ENCODE measurements at places on chromosomes 16 and 17. TPM values are rescaled to one million over a fixed set of nuclear protein-coding genes. Genes with fewer than 3 reads are reported as not detected.
A peak's percentile ranks its signal among the peaks of the same experiment; 100 is the strongest.

DNA sequence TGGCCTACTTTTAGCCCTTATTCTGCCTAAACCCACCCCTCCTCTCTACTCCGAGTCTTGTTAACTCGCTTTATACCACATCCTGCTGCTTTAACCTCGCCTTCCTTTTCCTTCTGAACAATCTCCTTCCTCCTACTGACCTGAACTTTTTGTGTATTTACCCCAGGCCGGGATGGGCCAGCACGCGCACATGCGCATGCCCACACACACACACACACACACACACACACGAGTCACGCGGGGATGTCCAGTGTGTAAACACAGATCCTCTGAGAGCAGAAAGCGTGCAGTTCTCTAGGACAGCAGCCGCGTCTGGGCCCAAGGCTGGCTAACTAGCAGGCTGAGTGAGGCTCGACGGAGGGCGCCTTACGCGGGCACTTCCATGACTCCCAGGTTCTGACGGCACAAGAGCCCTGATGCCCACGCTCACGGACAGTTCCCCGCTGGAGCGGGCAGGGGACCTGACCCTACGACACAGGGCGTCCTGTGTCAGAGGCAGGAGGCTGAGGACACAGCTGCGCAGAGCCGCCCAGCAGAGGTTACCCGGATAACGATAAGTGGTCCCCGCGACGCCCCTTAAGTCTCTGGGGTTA lies 610 bp downstream of the PIK3R5 start:
- no peak for DNase-seq

GRCh38 chr16:59758848-59759247 lies 1024.7 kb upstream of the GOT2 start:
- DNase-seq, result no peak

GRCh38 chr16:85627526-85628264 lies 14.6 kb downstream of the GSE1 start:
- DNase-seq, result no peak

GRCh38 chr16:58332997-58333700 lies 38.3 kb upstream of the PRSS54 start:
- DNase-seq, result no peak

GRCh38 chr16:15857724-15858560 lies 1.1 kb upstream of the MYH11 start:
- peak; percentile 86 for DNase-seq

DNA sequence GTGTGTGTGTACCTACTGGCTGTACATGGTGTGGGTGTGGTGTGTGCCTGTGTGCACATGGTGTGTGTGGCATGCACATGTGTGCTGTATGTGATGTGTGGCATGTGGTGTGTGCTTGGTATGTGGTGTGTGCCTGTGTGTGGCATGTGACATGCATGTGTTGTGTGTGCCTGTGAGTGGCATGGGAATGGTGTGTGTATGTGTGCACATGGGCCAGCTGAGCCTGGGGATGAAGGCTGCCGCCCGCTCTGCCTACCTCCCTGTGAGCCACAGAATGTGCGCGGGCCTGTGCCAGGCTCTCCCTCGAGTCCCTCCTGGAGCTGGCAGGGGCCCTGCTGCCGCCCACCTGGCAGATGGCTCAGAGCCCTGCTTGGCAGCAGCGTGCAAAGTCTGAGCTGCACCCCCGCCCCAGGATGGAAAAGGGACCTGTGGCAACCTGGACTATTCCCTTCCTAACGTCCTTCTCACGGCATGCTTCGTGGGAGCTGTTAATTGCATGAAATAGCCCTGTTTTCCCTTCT lies 9.3 kb downstream of the PRSS27 start:
- no peak for DNase-seq

GRCh38 chr16:65867276-65867960 lies 499.1 kb upstream of the CDH5 start:
- no peak for DNase-seq

DNA sequence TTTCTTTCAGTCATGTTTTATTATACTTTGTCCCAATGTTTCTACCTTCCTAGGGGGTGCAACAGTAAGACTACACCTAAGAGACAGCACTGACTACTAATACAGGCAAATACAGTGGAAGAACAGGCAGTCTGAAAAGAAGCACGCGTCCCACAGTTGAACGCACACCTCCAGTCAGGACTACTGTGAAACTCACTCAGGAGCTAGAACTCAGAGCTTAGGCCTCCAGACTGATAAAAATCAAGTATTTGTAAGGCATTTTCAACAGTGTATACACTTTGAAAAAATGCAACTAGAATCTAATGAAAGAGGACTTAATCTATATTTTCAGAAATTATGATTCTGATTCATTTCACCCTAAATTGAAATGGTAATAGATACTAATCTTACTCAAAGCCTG lies 14.4 kb downstream of the ITFG1 start:
- DNase-seq, result no peak

DNA sequence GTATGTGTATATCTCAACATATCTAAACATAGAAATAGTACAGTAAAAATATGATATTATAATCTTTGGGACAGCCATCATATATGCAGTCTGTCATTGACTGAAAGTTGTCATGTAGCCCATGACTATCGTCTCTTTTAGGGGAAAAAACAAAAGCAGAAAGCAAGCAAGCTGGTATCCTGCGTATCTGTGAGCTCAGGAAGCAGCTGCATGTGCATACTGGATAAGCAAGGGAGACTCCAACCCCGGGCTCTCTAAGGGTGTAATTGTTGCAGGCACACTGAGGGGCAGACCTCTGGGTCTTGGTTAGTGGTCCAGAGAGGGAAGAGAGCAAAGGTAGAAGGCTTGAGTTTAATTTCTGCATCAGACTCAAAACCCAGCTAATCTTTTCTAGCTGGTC lies 581.1 kb downstream of the MAF start:
- DNase-seq, result no peak

DNA sequence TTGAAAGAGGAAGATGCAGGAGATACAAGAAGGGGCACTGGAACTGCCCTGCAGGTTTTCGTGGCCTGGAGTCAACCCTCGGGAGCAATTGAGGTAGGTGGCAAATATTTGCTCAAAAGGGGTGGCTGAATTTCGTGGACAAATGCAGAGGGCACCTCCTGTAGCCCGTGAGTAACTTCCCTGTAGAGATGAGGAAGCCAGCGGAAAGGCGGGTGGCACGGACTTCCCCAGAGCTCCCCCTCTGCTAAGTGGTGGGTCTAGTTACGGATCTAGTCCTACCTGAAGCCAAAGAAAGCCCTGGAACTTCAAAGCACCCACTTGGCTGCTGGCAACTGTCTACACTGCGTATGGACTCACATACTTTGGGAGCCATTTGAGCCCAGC lies 1.0 kb upstream of the ATP2C2 start:
- DNase-seq, result no peak

GRCh38 chr16:2243031-2243528 lies 6.8 kb downstream of the DNASE1L2 start:
- DNase-seq, result no peak

GRCh38 chr17:6069539-6070429 lies at the start of gene WSCD1:
Gene WSCD1, plus strand, starts transcription at chr17:6070379. Its CDS starts 10,280 bp downstream, at chr17:6080659.
- no peak for DNase-seq

DNA sequence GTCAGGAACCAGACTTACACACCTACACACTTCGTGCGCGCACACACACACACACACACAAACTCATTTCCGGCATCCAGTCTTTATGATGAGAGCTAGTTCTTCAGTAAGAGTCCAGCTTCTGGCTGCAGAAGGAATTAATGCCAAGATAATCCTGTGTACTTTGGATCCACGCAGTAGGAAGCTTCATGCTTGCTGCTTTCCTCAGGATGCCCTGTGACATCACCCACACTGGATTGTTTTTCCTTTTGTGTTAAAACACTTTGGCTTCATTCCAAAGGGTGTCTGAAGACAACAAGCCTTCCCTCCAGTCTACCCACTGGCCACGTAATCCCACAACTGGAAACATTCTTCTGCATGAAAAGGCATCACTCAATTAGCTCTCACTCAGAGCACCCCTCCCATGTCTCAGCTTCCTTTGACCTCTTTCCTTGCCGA lies 35.4 kb downstream of the KCNJ16 start:
- no peak for DNase-seq

GRCh38 chr16:72751076-72751475 lies 296.9 kb downstream of the ZFHX3 start:
- no peak for DNase-seq

DNA sequence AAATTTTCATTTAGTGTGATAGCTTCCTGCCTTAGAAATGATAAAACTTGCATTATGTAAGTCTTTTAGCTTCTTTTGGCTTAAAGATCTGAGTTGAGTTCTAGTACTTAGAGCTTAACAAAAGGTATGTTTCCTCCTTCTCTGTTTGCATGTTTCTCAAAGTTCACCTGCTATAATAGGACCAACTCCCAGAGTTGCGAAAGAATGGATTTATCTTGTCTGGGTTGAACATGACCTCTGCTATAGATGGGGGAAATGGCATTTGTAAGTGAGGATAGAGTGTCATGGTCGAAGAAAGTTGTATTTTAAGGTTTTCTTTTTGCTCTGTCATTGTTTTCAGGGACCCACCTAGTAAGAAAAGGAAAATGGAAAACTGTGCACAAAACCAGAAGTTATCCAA lies 7.2 kb downstream of the ATMIN start:
- DNase-seq, result no peak

Gene IL21R
- 0.21 TPM for total RNA-seq

Gene IRF8
- total RNA-seq, result 20.0 TPM

Gene MYOCD
- 153 TPM for total RNA-seq
